ENCODE measurements at places on chromosomes 2 and 18.

- no peak for DNase-seq
Observed at GRCh38 chr18:58967751-58968254, 103.1 kb downstream of the ZNF532 start.

GRCh38 chr2:202203348-202203747, 35.0 kb downstream of the SUMO1 start:
- no peak for DNase-seq

DNA sequence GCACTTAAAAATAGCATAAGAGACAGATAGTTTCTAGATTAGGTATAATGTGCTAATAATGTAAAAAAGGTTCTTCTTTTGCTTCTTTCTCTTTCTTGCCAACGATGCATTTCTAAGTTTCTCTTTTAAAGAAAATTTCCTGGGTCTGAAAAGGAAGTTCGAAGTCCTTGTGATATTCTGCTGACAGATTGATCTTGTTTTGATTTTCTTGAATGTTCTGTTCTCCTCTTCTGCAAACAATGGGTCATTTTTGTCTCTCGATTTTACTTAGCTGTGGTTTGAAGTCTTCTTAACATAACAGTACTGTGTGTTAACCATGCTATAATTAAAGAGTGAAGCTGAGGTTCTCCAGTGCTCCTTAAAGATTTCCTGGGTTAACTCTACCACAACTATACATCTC, 61.1 kb upstream of the ACYP2 start:
- no peak for DNase-seq

DNA sequence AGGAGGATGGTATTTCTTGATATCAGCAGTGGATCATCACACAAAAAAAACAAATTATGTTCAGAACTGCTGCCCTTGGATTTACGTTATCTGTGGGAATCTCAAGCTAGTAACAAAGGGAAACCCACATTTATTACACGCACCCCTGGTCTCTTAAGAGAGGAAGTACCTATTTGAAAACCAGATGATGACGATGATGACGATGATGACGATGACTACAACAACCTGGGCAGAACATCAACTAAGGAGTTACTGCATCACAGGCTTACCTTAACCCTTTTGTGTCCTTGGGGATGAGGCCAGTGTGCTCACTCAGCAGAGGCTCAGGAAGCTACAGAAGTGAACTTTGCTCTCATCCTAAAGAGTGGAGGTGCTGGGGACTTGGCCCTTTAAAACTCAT, 169.4 kb downstream of the FSHR start:
- no peak for DNase-seq

GRCh38 chr2:210503001-210503623, 26.6 kb upstream of the LANCL1 start:
- peak; percentile 38 for DNase-seq

DNA sequence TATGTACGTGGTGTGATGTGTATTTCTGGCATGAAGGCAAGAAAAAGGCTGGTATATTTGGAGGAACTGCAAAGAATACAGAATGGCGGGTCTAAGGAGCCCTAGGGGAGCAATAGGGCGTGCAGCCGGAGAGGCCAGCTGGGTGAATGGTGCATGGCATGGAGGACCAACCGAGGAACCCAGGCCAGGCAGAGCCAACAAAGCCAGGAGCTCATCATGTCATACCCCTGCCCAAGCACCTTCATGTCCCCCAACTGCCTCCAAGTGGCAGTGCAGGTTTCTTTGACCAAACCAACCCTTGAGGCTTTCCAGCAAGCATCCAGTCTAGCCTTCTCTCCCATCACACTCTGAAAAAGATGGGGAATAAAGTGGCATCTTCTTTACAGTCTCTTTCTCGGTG, 8.9 kb upstream of the KCNK3 start:
- DNase-seq: no peak

DNA sequence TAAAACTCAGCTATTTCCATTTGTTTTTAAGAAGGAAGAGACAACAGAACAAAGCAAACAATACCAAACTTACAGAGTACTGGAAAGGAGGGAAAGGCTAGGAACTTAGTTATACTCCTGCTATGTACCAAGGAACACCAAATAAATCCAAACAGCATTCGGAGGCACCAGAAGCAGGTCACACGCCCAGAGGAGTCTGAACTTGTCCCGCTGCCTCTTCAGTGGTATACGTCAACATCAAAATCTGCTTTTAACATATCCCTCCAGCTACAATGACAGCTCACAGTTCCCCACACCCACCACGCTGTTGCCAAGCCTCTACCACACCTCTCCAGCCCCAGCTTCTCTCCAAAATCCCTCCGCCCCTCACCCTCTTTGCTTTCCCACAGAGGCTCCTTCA, 17.3 kb downstream of the C2orf76 start:
- no peak for DNase-seq

- DNase-seq: no peak
Observed at GRCh38 chr2:128413718-128414341, 95.2 kb upstream of the HS6ST1 start.

- no peak for DNase-seq
Observed at GRCh38 chr18:11125492-11126315, 23.7 kb downstream of the PIEZO2 start.

DNA sequence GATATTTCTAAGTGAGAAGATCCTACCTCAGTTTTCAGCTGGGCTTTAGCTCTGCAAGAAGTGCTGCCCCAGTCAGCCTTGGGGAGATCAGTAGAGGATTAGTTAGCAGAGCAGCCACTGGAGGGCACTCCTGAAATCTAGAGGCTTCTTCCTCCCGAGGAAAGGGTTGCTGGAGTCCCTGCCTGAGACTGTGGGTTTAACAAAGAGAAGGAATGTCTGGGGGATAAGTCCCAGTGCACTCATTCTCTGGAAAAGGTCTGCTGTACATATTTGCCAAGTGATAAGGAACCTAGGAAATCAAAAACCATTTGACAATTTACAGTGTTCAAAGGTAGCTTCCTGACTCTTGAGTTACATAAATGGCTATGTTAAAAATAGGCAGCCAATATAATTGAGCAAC, 207.2 kb downstream of the SLC8A1 start:
- no peak for DNase-seq

DNA sequence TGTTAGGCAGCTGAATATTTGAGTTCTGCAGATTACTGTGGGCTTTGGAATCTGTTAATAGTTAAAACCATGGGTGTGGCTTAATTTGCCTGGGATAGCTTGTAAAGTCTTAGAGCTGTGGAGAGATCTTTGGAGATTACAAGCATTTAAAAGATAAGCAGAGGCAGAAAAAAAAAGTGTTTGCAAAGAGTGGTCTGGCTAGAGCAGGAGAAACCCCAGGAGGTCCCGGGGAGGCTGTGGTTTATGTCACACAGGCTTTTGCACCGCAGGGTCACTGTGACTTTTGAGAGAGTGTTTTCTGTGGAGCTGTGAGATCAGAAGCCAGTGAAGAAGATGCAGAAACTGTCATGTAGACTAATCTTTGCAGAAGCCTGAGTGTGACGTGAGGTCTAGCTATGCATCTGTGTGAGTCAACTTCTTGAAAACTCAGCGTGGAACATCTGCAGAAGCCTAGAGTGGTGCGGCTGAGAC, 49.0 kb downstream of the SETBP1 start:
- DNase-seq: peak; percentile 72

GRCh38 chr2:198465970-198466369, 661.6 kb downstream of the PLCL1 start:
- DNase-seq: no peak

- no peak for DNase-seq
Observed at GRCh38 chr2:181467966-181468707, 11.0 kb downstream of the ITGA4 start.
